HAP-1 (cell line): ENCODE measurements at places on chromosomes 5 and 9.

DNA sequence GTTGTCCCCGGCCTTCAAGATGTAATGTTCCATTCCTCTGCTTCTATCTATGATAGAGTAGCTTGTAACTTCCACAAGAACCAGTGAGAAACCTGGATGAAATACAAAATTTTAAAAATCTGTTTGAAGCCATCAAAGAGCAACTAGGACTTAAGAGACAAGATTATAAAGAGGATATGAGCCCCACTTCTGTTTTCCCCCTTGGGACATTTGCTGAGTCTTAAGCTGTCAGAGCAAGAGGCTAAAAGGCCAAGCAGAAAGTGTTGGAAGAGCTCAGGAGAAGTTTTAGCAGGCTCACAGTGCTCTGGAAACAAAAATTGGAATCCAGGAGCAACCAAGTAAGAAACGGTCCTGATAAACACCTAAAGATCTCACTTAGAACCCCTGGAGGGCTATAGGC lies 76.1 kb downstream of the ADRB2 start:
- no peak for DNase-seq

GRCh38 chr9:82116556-82116955 lies 128.0 kb downstream of the SPATA31D1 start:
- no peak for DNase-seq

DNA sequence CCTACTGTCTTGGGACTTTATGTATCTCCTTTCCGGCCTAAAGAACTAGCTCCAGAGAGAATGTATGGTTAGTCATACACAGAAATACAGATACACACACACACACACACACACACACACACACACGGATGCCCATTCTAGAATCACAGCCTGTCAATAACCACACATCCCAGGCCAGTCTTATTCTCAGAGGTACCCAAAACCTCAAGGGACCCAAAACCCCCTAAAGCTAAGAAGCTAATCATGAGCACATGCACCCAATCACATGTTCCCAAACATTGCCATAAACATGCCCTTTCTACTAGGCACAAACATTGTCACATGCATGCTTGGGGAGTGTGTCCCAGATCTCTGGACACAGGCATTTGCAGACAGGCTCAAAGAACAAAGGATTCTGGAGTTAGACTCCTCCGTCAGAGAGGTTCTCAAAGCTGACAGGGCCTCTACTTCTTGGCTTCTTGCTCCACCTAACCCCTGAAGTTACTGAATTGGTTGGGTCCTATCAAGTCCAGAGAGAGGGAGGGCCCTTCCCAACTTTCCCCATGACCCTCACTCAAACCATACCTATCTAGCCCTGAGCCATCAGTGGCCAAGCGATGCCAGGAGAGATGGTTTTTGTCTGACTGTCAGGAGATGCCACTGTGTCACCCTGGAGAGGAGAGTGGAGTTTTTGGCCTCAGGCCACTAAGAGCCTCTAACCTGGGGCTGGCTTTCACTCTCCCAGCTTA lies 78.7 kb downstream of the NRG2 start:
- DNase-seq, result no peak

GRCh38 chr9:28365020-28365640 lies 791.8 kb upstream of the C9orf72 start:
- DNase-seq, result no peak

GRCh38 chr9:14403081-14403480 lies 89.1 kb upstream of the NFIB start:
- DNase-seq, result no peak

DNA sequence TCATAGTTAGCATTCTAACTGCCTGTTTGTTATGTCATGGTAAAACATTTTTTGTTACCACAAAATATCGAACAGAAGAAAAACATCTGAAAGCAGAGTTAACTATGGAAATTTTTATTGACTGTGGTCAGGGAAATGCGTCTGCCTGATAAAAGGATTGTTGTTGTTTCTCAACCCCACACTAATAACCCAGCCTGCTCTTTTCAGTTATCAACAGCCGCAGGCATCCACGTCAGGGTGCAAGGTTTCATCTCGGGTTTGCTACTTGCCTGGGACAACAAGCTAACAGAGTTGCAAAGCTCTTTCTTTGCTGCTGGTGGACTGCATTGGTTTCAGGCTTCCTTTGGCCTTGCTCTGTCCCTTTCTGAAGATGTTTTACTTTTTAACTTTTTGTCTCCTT lies 969.2 kb downstream of the CDH18 start:
- DNase-seq, result peak; percentile 6

- no peak for DNase-seq
These were observed 10.5 kb downstream of the LURAP1L start for GRCh38 chr9:12785260-12785770.

GRCh38 chr9:5425006-5425628 lies 12.6 kb downstream of the PLGRKT start:
- peak; percentile 47 for DNase-seq

DNA sequence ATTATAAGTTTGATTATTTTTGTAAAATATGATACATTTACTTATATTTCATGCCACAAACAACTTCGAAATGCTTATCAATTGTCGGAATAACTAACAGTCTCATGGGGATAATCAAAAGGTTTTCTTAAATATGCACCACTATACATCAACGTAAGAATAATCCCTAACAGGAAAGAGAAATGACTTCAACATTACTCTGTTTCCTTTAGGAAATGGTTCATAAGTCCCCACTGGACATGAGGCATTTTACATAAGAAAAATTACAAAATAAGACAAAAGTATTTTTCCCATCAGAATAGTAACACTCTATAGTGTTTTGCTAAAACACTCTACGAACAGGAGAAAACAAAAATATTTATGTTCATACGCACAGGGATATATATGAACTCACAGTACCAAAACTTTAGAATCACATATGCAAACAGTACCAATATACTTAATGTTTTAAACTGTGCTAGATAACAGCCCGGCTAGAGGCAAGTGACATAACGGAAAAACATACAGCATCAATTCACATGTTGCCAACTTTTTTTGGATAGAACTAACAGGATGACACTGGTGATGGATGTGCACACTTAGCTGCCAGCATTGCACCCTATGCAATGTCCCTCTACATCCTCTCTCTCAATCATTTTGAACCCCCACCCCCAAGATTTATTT lies 120.5 kb downstream of the NFIB start:
- DNase-seq, result no peak

GRCh38 chr9:4638968-4639367 lies 23.1 kb upstream of the PLPP6 start:
- no peak for DNase-seq

- no peak for DNase-seq
These were observed 255.3 kb upstream of the KLF4 start for GRCh38 chr9:107744873-107745272.

- DNase-seq, result no peak
These were observed 66.9 kb downstream of the TLR4 start for GRCh38 chr9:117771136-117771535.

DNA sequence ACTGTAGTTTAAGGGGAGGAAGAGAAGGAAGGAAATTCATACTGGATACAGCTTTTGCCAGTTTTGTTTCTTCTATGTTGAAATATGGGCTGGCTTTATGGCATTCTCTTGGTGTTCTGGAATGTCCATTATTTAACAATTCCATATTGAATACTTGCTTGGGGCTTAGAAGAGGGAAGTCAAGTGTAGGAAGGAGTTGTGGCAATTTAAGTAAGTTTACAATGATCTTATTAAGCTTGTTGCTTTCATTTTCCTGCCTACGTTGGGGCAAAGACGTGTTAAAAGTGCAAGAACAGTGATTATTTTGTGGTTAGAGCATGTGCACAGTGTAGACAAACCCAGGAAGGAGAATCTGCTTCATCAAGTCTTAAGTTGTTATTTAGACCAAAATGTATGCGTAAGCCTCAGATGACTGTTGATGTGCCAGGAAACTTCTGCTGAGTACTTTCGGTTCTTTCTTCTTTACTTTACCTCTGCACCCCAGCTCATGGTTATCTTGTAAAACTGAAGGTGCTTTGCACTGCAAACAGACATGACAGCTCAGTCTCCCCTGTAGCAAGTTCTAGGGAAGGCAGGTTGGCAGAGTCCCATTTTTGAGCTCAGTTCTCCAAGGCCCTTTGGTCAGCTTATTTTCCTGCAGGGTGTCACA lies 75.8 kb downstream of the F2RL2 start:
- DNase-seq, result no peak

DNA sequence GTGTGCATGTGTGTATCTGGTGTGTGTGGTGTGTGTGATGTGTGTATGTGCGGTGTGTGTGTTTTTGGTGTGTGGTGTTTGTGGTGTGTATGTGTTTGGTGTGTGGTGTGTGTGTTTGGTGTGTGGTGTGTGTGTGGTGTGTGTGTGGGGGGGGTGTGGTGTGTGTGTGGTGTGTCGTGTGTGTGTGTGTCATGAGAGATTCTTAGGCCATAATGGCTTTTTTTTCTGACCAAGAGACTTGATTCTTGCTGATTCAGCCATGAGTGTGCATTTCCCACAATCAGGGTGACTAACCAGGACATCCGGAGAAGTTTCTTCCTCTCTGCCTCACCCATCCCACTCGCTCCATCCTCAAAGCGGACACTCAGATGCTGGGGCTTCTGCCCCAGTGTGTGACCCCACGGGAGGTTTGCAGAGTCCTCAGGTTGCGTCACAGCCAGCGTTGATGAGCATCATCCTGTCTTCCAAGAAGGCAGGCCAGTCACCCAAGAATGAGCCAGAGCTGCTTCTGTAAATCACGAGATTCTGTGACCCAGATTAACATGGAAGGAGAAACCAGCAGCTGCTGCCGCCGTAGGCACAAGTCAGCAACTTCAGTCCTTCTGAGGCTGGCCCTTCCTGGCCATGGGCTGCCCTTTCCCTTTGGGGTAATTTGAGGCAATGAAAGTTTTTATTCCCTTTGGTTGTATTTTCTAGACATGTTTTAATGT lies 12.5 kb upstream of the CTSL start:
- DNase-seq, result no peak

GRCh38 chr9:133604214-133604613 lies 5.0 kb downstream of the FAM163B start:
- DNase-seq, result no peak

- DNase-seq, result no peak
These were observed 30.0 kb downstream of the DNAJC21 start for GRCh38 chr5:34959323-34959722.

DNA sequence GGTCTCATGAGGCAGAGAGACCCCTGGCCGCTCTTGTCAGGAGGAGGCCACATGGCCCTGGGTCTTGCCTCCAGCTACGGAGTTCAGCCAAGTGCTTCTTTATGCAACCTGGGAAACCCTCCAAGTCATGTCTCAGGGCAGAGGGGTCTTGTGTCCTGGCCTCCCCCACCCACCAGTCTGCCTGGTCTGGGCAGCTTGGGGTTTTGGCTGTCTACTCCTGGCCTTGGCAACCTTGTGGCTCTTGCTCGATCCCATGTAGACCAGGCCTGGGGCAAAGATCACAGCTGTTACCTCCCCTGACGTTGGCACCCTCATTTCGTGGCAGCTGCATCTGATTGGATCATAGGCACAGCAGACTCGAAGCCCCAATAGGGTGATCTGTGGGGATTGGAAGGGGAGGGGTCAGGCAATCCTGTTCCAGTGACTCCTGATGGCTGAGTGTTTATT lies 28.4 kb downstream of the JADE2 start:
- no peak for DNase-seq

DNA sequence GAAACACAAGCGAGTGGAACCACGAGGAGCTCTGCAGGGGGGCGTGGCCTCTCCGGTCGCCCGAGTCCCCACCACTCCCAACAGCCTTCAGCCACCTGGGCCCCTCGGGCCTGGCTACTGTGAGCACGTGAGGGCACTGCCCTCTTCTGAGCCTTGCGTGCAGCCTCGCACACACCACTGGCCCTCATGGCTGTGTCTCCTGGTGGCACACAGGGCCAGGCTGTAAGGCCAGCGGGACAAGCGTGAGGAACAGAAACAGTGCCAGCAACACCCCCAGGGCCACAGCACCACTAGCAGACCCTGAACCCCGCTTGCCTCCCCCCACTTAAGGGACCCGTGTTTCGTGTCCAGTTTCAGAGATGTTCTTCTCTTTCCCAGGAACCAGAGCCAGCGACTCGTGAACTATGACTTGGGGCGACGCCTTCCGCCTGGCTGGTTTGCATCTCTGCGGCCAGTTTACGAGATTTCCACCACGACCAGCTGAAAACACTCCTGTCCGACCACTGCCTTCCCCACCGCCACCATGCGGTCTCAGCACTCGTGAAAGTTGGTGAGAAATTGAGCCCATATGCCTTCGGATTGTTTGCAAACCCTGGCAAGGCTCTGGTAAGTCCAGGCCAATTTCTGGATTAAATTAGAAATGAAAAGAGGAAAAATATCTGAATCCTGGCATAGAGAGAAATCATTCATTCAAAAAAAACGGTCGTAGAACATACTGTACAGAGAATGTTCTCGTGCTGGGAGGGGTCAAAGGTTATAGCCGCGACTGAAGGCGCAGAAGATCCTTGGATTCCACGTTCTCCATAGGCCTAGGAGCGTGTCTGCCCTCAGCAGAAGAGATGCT lies 135.6 kb downstream of the ZNF354C start:
- DNase-seq, result no peak

DNA sequence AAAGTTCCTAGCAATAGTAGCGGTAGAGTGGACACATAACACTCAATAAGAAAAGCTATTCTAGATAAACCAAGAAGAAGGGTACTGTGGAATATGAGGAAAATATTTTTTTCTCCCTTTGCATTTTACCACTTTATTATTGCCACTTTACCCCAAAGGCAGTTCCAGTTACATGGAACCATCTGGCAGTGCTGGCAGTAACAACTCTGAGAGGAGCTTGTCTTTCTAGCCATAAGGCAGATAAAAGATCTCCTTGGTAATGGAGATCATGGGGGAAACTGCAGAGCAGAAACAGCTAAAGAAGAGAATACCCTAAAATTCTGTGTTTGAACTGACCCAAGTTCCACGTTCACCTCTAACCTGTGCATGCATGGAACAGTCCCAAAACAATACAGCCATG lies 38.5 kb downstream of the UBTD2 start:
- no peak for DNase-seq

GRCh38 chr9:126720036-126720435 lies 84.8 kb upstream of the ZBTB43 start:
- no peak for DNase-seq

DNA sequence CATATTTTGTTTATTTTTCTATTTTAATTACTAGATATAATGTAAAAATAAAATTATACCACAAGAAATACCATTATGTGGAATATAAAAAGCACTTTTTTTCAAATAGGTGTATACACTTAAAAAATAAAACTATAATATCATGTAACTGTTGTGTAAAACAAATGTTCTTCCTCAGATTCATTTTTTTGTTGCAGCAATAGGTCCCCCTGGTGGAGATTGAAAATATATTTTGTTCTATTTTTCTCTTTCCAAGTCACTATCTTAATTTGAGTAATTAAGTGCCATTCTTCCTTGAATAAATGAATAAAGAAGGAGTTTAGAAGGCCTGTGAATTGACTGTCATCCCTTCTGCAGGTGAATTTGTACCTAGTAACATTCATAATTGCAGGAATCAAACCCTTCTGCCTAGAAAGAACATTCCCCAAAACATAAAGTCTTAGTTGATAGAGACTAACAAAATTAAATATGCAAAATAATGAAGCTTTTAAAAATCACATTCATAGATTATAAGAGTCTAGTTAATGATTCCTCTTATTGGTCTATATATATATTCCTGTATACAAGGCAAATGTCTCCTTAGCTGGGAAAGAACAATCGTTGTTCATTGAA lies 23.4 kb downstream of the CETN3 start:
- DNase-seq, result no peak

- no peak for DNase-seq
These were observed 274.6 kb upstream of the IRX2 start for GRCh38 chr5:3026099-3026498.

- no peak for DNase-seq
These were observed 56.0 kb downstream of the RGS3 start for GRCh38 chr9:113519426-113520108.
